ENCODE measurements at places on chromosomes 5 and 9.
A peak's percentile ranks its signal among the peaks of the same experiment; 100 is the strongest.

- peak; percentile 96 for DNase-seq
Measured at GRCh38 chr9:128007566-128008138, 26.9 kb upstream of the EEIG1 start.

GRCh38 chr5:35229076-35230037 lies 930 bp downstream of the PRLR start:
- peak; percentile 59 for DNase-seq

- no peak for DNase-seq
Measured at GRCh38 chr5:38533286-38534155, 22.9 kb downstream of the LIFR start.

DNA sequence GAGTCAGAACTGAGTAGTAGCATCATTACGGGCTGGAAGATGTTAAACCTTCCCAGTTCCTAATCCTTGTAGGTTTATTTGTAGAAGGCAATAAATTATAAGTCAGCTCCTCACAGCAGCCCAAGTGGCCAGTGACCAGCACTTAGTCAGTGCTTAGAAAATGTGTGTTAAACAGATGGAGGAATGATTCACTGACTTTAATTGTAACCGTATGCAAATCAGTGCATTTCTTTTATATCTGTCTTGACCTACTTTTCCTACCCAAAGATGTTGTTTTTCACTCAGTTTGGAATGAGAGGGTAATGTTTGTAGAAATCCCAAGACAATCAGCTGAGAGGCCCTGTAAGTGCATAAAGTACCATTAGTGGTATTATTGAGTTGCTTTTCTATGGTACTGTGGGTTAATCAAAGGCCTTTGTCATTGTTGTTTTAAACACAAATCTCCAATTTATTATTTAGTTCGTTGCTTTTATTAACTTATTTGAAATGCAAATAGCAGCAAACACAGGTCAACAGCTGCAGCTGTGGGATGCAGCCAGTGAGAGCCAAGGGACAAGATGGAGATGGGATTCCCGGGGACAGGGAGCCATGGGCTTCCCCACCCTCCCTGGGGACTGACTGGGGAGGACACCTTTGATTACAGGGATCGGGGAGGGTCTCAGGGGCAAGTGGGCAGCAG lies 49.8 kb downstream of the MAP1B start:
- DNase-seq: peak; percentile 95

GRCh38 chr5:145978171-145978570 lies 41.8 kb downstream of the SH3RF2 start:
- DNase-seq: no peak

- peak; percentile 43 for DNase-seq
Measured at GRCh38 chr5:58358501-58359178, 101.2 kb downstream of the PLK2 start.

DNA sequence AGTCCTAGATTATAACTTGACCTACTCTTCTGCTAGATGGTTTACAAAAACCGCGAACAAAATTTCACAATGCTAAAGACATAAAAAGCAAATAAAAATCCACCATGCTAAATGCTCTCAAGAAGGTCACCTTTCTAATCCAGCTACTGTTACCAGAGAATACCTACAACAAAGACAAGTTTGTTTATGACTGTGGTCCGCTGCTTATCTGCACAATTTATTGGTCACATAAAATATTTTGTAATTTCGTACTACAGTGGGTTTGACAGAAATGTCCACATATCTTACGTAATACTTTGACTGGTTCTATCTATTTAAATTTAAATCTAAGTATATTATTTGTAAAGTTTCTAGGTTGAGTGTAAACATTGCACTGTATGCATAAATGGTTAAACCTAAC lies 257.6 kb upstream of the ZNF608 start:
- DNase-seq: peak; percentile 26

DNA sequence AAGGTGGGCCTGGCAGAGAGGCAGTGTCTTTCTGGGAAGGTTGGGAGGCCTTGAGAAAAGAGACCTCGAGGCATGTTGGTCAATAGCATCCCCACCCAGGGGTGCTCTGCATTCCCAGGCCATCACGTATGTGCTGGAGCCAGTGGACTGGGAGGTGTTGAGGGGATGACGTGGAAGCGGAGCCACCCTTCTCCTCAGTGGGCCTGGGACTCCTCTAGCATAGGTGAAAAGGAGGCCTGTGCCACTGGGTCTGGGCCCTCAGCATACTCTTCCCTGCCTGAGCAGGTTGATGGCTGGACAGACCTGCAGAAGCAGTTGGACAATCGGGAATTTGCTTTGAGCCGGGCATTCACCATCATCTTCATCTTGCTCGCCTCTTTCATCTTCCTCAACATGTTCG lies 25.5 kb downstream of the PITX1 start:
- no peak for DNase-seq

DNA sequence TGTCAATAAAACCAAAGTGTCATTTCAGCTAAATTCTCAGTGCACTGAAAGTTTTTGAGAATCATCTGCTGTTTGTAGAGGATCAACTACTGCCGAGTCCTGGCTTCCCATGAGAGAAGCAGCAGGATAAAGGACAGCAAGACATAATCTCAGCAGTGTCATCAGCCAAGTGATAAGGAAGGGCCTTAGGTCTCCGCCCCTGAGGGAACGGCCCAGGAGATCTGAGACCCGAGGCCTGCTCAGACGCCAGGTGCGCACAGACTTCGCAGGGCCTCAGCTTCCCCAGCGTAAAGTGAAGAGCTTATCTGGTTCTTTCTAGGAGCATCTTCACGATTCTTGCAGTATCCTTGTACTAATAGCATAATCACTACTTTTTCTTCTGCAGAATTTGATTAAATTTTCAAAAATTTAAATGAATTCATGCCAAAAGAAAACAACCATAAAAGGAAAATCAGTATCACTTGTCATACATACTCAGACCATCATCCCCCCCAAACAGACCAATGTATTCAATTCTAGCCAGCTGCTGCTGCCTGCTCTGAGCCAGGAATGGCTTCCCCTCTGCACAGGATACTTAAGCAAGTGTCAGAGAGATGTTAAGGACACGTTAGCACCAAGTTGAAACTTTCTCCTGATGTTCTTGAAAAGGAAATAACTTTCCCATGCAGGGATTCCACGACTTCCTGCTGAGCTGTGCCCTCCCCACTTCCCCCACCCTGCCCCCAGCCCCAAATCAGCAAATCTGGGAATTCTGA lies 2.2 kb downstream of the GFPT2 start:
- DNase-seq: no peak

GRCh38 chr5:10894445-10895054 lies 133.5 kb upstream of the DAP start:
- DNase-seq: peak; percentile 46

GRCh38 chr5:141958113-141958512 lies at the start of gene PCDH12:
PCDH12 (minus strand) TSS chr5:141958202; CDS start chr5:141957851, 351 bp downstream.
- no peak for DNase-seq

- DNase-seq: peak; percentile 75
Measured at GRCh38 chr9:113737517-113738271, 138.4 kb upstream of the ZNF618 start.

DNA sequence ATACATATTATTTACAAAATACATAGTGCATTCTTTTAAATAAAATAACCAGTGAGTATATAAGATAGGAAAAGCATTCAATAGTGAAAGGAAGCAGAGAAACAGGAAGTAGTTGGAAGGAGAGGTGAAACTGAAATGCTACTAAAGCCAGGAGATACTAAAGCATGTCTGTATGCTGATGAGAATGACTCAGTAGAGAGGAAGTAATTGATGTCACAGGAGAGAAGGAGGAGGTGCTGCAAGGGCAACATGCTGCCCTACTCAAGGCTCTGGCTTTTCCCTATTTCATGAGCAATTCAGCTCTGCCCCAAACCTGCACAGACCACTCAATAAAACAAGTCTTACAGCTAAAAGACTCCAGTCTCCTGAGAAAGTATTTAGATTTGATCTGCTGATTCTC lies 108.5 kb upstream of the TXNDC8 start:
- peak; percentile 20 for DNase-seq

Measured in M059J (cell line).